ENCODE measurements at places on chromosomes 3 and 15.

DNA sequence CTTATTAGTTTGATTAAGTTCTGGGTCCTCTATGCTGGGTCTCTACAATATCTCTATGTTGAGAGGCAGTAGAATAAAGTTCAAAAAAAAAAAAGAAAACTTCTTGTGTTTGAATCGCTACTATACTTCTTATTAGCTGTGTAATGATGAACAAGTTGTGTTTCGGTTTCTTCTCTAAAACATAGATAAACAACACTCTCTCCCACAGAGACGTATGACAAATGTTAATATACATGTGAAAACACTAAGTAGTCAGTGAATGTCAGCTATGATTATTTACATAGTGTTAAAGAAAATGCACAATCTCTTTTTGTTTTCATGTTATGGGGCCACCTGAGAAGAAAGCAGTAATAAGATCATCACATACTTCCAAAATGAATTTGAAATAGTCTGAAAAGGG, 45.3 kb downstream of the ACAP2 start:
- H3K27ac ChIP-seq: no peak overlapping the region
- H3K4me3 ChIP-seq: no peak overlapping the region
- DNase-seq: no peak
- H3K27me3 ChIP-seq: no peaks in the 10 kb centered on the region
- peaks cover 20% of the 10 kb centered on the region for H3K4me1 ChIP-seq

- peaks cover 62% of the 10 kb centered on the region for H3K27me3 ChIP-seq
- DNase-seq: peak; percentile 7
- no peaks in the 10 kb centered on the region for H3K4me1 ChIP-seq
- no peak overlapping the region for H3K27ac ChIP-seq
- H3K4me3 ChIP-seq: no peak overlapping the region
Observed at GRCh38 chr15:74302821-74303359, 64.6 kb downstream of the CYP11A1 start.

DNA sequence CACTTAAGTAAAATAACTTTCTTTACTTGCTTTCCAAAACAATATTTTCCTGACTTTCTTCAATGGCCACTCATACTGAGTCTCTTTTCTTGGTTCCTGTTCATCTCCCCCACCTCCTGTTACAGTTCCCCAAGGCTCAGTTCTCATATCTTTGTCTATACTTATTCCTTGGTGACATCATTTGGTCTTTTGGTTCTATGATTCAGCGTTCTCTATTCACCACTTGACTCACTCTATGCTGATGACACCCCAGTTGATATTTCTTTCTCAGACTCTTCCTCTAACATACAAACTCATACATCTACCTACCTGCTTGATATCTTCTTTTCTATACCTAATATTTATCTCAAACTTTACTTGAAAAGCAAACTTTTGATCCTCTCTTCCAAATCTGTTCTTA, 85.0 kb upstream of the P3H2 start:
- peak overlapping the region; percentile 4 for H3K27ac ChIP-seq
- H3K36me3 ChIP-seq: no peaks in the 10 kb centered on the region
- peaks cover 32% of the 10 kb centered on the region for H3K4me1 ChIP-seq
- peak; percentile 69 for DNase-seq
- H3K27me3 ChIP-seq: no peaks in the 10 kb centered on the region
- H3K4me3 ChIP-seq: no peak overlapping the region

- H3K4me3 ChIP-seq: peak overlapping the region; percentile 98
- no peak for DNase-seq
- H3K27me3 ChIP-seq: peaks cover 4% of the 10 kb centered on the region
- H3K36me3 ChIP-seq: peaks cover 5% of the 10 kb centered on the region
- peak overlapping the region; percentile 2 for H3K27ac ChIP-seq
- peaks cover 66% of the 10 kb centered on the region for H3K4me1 ChIP-seq
Observed at GRCh38 chr3:130895690-130896488, 2.0 kb downstream of the ATP2C1 start.

GRCh38 chr15:61206767-61207166, 22.3 kb downstream of the RORA start:
- DNase-seq: no peak
- no peaks in the 10 kb centered on the region for H3K4me1 ChIP-seq
- no peak overlapping the region for H3K27ac ChIP-seq
- H3K36me3 ChIP-seq: no peaks in the 10 kb centered on the region

- no peak overlapping the region for H3K4me3 ChIP-seq
- peaks cover 37% of the 10 kb centered on the region for H3K4me1 ChIP-seq
- DNase-seq: no peak
- H3K36me3 ChIP-seq: peaks cover 25% of the 10 kb centered on the region
- H3K27ac ChIP-seq: peak overlapping the region; percentile 78
- no peaks in the 10 kb centered on the region for H3K27me3 ChIP-seq
Observed at GRCh38 chr15:42285034-42285433, 11.8 kb upstream of the TMEM87A start.

GRCh38 chr3:67737906-67738865, 83.8 kb upstream of the SUCLG2 start:
- peaks cover 2% of the 10 kb centered on the region for H3K27me3 ChIP-seq
- DNase-seq: no peak
- no peaks in the 10 kb centered on the region for H3K36me3 ChIP-seq
- H3K4me3 ChIP-seq: no peak overlapping the region
- H3K4me1 ChIP-seq: peaks cover 12% of the 10 kb centered on the region
- no peak overlapping the region for H3K27ac ChIP-seq

DNA sequence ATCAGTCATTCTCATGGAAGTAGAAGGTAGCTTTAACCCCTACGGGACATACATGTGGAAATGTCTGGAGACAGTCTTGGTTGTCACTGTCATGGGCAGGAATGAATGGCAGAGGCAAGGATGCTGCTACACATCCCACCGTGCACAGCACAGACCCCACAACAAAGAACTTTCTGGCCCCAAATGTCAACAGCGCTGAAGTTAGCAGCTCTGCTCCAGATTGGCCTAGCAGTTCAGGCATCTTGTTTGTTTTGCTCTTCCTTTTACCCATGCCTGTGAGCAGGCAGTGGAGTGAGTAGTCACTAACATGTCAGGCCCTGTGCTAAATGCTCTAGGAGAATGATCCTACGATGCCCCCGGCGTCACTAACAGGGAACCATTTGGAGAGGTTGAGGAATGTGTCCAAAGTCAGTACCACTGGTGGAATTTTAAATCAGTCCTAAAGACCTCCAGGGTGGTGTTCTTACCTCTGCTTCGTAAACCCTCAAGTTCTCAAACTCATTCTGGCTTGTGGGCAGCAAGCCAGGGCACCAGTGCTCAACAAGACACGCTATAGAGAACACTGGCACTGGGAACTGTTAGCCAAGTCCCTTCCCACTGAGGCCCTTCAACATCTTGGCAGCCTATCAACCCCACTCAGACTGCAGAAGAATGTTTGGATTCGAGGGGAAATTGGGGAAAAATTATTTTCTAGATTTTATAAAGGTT, 142.2 kb downstream of the FOXP1 start:
- no peak for DNase-seq
- peaks cover 3% of the 10 kb centered on the region for H3K27me3 ChIP-seq
- H3K36me3 ChIP-seq: no peaks in the 10 kb centered on the region
- H3K27ac ChIP-seq: no peak overlapping the region
- H3K4me3 ChIP-seq: no peak overlapping the region
- peaks cover 68% of the 10 kb centered on the region for H3K4me1 ChIP-seq

- H3K4me1 ChIP-seq: no peaks in the 10 kb centered on the region
- no peak overlapping the region for H3K27ac ChIP-seq
- no peak for DNase-seq
Observed at GRCh38 chr15:66306381-66306780, 13.0 kb downstream of the DIS3L start.

- no peak overlapping the region for H3K4me3 ChIP-seq
- no peak overlapping the region for H3K27ac ChIP-seq
- DNase-seq: no peak
- no peaks in the 10 kb centered on the region for H3K27me3 ChIP-seq
Observed at GRCh38 chr3:108053067-108053466, 37.8 kb downstream of the CD47 start.

Measured in HFFc6 (cell line).